ENCODE measurements at places on chromosomes 16 and 17.

GRCh38 chr16:77943801-77944200 is 78.5 kb upstream of the CLEC3A start:
- DNase-seq, result no peak

DNA sequence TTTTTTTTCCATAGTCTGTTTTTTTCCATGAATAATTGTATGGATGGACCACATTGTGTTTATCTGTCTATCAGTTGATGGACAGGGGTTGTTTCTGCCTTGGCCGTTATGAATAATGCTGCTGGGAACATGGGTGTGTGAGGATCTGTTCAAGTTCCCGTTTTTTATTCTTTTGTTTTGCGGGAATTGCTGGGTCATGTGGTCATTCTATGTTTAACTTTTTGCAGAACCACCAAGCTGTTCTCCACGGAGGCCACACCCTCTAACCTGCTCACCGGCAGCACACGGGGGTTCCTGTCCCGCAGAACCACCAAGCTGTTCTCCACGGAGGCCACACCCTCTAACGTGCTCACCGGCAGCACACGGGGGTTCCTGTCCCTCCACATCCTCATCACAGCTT is 5.9 kb upstream of the MSLN start:
- no peak for DNase-seq

- DNase-seq, result no peak
Observed at GRCh38 chr17:49951362-49952082, 17.5 kb upstream of the DLX4 start.

DNA sequence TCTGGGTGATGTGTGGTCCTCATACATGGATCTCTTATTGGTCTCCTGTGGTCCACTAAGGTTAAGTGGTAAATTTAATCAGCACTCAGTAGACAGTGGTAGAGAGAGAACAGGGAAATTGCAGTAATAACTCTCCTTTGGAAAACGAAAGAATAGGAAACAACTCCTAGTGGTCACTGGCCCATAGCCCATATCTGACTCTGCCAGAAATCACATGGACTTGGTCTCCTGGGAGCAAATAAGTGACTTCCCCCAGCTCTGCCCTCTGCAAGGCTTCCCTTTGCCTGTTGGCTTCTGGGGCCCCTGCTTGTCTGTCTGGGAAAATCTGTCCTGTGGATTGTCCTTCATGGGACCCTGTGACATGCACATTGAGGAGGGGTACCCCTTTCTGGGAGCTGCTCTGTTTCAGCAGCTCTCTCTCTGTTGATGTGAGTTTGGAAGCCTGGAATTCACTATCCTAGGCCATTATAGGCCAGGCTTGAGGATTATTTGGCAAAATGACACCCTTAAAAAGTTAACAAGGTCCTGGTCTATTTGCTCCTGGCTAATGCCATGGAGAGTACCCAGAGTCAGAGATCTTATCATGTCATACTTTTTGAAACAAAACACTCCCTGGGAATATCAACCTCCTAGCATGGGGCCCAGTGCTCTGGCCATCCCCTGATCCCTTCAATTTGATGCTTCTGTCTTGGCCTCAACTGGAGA is 58.0 kb upstream of the HNF1B start:
- no peak for DNase-seq

DNA sequence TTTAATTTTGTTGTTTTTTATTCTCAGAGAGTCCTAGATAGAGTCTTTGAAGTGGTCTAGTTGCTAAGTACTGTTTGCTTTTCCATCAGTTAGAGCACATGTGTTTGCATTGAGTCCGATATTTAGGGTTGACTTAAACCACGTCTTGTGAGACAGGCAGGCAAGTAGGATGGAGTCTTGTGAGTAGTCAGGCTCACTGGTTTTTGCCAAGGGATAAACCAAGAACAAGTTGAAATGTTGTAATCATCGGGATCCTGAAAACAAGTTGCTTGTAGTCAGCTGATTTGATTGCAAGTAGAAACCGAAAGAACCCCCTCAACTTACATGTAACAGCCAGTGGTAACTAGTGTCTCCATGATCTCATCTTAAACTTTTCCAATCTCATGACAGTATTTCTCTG is 17.2 kb downstream of the ATP6V0A1 start:
- DNase-seq, result no peak

GRCh38 chr17:31308372-31309334 is 5.2 kb downstream of the EVI2B start:
- no peak for DNase-seq

GRCh38 chr16:47523342-47524006 is 62.3 kb downstream of the PHKB start:
- no peak for DNase-seq

DNA sequence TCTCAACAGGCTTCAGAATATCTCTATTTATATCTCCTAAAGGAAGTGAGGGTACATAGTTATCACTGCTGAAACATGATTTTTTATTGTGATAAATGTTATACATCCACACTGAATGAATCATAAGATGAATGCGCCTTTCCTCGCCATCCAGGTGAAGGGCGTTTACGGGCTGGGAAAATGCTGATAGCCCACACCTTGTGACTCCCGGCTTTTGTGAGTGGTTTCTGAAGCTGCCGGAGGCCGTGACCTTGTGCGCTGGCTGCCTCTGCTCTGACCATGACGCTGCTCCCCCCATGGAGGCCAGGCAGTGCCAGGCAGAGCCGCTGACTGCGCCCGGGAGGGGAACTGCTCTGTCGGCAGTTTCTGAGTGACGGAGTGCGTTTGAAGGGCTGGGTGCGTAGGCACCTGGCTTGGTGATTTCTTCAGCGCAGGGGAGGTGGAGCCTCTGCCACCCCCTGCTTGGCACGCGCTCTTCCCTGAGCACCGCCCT is 97.2 kb downstream of the RAP1GAP2 start:
- DNase-seq, result no peak
